ENCODE measurements at places on chromosomes 12 and 14.

- DNase-seq, result no peak
These were observed 45.6 kb downstream of the SPTLC2 start for GRCh38 chr14:77570706-77571268.

DNA sequence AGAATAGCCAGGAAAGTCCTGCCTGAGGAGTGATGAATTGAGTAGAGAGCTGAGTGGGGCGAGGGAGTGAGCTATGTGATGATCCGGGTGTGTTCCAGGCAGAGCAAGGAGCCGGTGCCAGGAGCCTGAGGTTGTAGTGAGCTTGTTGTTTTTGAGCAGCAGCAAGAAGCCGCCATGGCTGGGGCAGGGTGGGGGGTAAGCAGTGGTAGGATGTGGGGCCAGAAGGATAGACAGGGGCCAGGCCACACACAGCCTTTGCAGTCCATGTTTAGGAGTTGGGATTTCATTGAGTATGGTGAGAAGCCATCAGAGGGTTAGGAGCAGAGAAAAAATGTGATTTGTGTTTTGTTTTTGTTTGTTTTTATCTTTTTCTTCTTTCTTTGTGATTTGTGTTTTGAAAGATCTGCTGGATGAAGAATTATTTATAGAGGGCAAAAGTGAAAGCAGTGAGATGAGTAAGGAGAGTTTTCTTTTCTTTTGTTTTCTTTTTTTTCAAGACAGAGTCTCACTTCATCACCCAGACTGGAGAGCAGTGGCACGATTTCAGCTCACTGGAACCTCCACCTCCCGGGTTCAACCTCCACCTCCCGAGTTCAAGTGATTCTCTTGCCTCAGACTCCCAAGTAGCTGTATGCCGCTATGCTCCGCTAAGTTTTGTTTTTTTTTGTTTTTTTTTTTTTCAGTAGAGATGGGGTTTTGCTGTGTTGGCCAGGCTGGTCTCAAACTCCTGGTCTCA, 92.3 kb upstream of the BCAT1 start:
- no peak for DNase-seq

- no peak for DNase-seq
These were observed 281.0 kb downstream of the ALG10 start for GRCh38 chr12:34303091-34303870.

DNA sequence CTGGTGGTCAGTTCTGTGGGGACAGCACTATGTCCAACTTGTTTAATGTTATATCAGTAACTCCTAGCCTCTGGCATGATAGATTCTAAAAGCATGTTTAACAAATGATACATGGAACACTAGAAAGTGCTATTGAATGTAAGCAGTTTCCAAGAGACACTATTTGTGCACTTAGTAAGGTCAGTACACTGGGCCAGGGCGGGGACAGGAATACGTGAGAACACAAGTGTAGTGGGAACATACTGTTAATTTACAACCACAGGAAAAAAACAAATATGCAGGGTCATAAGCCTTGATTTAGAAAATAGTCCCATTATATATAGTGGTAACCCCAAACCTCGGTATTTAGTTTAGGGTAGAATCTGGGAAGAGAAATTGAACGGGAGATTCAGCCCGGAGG, 88.9 kb upstream of the SLC38A2 start:
- no peak for DNase-seq

DNA sequence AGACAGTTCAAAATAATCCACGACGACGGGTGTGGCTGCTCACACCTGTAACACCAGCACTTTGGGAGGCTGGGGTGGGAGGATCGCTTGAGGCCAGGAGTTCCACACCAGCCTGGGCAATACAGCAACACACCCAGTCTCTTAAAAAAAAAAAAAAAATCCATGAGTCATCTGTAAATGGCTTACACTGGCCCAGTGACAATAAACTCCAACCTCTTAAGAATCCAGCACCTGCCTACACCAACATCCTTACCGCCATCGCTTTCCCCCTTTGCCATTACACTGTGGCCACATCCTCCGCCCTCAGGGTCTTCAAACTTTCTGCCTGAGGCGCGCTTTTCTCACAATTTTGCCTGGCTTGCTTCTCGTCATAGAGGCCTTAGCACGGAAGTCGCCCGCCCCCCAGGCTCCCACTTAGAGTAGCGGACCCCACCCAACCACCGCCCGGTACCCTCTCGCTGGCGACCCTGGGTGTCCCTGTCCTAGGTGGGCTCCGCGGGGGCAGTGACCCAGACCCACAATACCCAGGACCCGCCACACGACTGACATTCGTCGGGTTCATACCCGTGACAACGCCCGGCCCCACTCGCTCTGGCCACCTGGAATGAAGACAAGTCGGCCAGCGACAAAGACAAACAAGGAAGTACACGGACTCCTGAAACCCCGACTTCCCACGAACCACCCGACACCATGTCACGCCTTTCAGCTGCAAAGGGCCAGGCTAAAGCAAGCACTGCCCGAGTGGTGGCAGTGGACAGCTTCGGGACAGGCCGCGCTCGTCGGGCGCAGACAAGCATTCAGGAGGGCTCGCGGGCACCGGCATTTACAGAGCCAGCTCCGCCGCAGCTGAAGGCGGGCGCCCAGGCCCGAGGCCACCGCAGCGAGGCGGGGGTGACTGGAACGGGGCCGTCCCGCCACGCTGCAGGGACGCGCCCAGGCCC, 636 bp downstream of the GOLGA3 start:
- no peak for DNase-seq

DNA sequence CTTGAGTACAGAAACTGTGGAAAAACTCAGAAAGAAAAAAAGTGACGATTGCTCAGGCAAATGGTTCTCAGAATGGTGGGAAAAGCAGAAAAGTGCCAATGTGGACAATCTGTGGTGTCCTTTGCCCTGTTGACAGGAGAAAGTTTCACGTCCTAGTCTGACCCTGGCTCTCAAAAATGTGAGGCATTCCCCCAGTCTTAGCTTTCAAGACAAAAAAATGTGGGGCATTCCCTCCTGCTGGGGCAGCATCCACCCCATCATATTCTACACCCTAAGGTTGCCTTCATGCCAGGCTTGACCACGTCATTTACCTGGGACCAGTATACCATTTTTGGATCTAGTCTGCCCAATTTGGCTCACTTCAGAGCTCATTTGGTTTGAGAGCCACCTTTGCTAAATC, 20.7 kb upstream of the ANAPC7 start:
- DNase-seq, result no peak

- no peak for DNase-seq
These were observed 40.2 kb downstream of the TAOK3 start for GRCh38 chr12:118332511-118332910.

Data from activated effector memory CD4-positive, alpha-beta T cell treated with Interleukin-2 at 50 U/mL for 16 hours (primary cell).